Foreskin fibroblast (primary cell): ENCODE measurements at places on chromosomes 5 and 9.

DNA sequence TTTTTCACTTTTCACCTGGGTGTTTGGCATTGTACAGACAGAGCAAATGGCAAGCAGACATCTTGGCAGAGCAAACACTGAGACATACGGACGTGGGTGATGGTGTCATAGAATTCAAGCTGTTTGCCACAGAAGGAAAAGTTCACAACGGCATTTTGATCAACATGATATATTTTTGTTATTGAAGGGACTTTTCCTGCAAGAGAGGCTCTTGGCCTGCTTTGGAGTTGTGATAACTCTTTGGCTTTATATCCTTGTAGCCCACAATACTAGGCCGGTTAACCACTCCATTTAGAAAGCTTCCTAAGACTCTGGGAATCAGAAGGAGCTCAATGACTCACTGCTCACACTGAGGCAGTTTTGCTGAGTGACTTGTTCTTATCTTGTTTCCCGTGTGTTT, 1038.3 kb downstream of the TLE1 start:
- peak; percentile 22 for DNase-seq

- no peak for DNase-seq
These were observed 515.3 kb downstream of the TLE1 start for GRCh38 chr9:81174023-81174422.

DNA sequence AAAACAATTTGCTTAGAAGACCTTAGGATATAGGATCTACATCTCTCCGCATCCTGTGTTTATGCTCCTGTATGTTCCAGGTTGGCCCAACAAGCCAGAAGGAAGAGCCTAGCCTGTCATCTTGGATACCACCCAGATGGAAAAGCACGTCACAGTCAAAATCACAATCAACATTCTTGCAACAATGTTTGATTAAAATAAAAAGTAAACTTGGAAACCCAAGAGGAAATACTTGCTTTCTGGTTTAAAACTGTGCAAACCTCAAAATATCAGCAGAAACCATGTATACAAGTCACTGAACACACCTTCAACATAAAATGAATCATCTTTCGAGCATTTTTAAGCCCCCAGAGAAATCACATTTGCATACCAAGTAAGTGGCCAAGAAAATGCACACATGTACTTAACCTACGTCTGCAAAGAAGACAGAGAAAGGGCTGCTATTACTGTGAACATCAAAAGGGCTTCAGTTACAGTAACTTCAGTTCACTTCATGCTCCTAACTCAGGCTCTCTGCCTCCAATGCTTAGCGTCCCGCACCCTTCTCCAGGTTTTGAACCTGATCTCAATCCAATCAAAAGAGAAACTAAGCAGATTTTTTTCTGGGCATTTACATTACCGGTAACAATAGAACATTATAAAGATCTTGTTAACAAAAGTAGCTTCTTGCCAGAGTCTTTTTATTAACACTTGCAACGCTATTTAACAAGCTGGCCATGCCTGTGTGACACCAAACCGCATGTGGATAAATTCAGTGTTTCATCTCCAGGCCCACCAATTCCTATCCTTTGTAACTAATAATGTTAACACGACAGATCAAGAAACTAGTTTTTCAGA, 1.3 kb downstream of the ENC1 start:
- DNase-seq = no peak

DNA sequence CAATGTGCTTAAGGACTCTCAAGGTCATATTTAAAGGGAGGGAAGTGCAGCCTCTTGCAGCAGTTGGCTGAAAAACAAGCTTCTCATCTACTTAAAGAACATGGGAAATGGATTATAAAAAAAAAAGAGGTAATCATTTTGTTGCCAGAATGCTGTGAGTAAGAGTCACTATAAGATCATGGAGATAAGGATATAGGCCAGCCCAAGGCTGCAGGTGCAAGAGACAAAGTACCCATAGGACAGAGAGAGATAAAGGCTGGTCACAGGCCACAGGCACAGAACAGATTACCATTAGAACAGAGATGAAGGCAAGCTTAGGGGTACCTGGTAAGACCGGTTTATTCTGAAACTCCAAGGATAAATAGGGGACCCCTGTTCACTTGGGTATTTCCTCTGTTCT, 70.5 kb downstream of the CDKN2A start:
- DNase-seq = no peak

GRCh38 chr5:135851915-135852845, 17.7 kb downstream of the SLC25A48 start:
- DNase-seq = no peak

DNA sequence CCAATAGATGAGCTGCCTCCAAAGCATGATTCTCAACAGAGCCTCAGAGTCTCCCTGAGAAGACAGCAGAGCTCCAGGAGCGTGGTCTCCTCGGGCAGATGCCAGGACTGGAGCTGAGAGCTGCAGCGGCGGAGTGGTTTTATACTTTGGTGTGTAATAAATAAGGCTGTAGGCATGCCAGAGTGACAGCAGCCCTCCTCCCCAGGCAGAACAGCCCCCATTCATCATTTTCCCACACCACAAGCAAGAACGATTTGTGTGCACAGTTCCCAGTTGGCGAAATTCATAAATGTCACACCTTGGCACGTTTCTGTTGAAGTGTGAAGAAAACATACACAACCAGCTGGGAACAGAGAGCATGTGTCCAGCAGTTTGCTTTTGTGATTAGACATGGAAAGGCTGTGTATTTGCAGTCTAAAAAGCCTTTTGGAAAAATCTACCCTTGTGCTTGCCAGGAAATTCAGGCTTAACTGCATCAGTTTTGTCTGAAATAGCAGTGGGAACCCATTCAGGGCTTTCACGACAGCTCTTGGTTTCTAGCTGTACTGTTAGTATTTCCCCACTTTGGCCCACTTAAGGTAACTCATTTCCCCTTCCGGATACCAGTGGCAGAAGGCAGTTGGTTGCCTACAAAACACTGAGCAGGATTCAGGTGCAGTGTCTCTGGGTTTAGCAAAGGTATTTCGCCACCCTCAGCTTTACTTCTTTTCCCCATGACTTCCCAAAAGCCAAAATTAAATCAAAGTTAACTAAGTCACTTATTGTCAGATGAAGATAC, at the start of gene C1QTNF3:
Gene C1QTNF3 (minus strand): TSS at position 115 of the 778 bp plus-strand sequence. CDS start 88 bp downstream, at position 27.
- DNase-seq = no peak

GRCh38 chr5:442335-443238, at the start of gene EXOC3:
Gene EXOC3 (plus strand): TSS chr5:443176. CDS start chr5:446206, 3,030 bp downstream.
- DNase-seq = peak; percentile 76

DNA sequence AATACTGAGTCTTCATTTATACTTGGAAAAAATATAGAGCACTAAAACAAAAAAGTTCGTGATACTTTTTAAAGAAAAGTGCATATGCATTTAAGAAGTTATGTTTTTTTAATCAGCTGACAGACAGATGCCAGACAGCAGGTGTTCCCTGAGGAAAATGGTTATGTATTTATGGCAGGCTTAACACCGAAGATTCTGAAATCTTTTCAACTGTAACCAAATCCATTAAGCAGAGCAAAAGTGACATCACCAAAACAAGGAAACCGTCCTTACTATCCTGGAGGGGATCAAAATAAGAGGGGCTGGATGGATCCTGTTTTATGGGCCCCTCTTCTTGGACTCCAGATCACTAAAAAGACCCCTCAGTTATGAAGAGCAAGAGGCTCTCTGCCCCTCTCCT, 404.9 kb upstream of the ADAMTS16 start:
- DNase-seq = no peak

DNA sequence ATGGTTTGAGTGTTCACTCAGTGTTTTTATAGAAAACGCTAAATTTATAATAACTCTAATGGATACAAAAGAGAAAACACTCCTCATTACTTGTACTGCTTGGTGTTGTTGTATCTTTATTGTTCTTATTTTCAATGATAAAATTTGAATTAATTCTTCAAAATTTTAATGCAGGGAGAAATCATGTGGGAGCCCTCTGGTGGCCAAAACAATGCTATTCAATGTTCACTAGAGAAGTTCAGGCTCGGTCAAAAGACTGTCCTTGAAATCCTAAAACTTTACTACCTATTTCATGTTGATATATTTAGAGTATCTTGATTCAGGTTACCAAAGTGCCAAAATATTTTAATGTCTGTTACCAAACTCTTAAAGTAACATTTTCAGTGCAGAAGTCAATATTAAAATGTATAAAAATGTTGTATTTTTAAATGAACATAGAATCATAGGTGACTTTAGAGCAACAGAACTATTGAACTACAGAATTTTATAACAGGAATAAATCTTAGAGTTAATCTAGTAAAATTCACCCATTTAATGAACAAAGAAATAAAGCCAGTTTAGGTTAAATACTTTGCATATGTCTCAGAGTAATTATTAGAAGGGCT, 1259.8 kb downstream of the PTPRD start:
- no peak for DNase-seq

DNA sequence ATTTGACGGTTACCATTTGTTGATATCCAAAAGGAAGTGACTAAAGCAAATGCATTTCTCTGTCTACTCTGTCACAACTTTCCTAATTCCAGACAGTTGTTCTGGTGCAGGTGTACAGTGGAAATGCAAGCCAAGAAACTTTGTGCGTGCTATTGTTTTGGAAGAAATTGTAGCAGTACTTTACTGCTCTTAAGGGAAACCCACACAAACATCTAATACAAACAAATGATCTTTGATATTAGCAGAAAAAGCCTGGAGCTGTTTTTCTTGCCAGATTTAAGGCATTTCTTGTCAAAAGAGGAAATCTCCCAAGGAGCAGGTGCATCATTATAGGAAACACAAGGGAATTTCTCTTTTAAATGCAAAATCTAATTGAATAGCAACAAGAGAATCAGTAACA, 2.0 kb downstream of the SNCAIP start:
- no peak for DNase-seq

DNA sequence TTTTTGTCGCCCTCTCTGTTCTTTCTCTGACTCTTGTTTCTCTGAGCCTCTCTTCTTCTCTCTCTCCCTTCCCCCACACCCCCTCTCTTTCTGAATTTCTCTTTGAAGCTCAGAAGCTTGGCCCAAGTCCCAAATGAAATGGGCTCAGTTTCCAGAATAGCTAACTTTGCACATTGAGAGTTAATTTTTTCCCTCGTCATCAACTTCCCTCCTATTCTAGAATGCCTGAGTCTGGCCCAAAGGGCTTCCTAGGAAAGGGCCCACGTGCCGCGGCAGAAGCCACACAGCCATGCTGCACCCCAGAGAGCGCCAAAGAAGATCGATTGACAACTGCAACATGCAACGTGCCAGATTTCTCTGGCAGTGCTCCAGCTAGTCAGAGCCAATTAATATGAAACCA, 588.8 kb upstream of the KLF4 start:
- DNase-seq = no peak

- no peak for DNase-seq
These were observed 18.9 kb upstream of the TMEM250 start for GRCh38 chr9:136137321-136138265.

DNA sequence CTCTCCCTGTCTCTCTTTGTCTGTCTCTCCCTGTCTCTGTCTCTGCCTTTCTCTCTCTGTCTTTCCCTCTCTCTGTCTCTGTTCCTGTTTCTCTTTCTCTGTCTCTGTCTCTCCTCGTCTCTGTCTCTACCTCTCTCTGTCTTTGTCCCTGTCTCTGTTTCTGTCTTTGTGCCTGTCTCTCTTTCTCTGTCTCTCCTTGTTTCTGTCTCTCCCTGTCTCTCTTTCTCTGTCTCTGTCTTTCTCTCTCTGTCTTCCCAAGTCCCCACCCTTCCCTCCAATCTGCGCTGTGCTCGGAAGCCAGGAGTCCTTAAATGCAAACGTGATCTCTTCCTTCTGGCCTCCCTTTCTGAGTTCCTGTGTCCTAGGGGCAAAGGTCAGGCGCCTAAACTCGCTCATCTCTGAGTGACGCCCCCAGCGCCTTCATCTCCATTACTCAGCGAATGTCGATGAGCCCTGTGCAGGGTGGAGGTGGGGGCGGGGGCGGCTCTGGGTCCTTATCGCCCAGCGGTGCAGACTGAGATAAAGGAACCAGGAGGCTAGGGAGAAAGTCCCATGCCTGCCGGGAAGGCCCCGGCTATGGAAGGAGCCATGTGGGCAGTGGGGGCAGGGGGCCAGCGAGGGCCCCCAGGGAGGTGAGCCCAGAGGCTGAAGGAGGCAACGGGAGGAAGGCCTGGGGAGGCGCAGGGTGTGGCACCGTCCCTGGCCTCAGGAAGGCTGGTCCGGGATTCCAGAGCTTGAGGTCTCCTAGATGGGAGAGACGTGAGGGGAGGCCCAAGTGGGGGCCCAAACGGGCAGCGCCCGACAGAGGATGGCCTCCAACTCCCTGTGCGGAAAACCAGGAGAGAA, 1.5 kb upstream of the SLC6A19 start:
- DNase-seq = no peak

GRCh38 chr9:27638716-27639115, 65.4 kb upstream of the C9orf72 start:
- no peak for DNase-seq

- peak; percentile 58 for DNase-seq
These were observed 850 bp downstream of the RRAGA start for GRCh38 chr9:19049917-19050636.

DNA sequence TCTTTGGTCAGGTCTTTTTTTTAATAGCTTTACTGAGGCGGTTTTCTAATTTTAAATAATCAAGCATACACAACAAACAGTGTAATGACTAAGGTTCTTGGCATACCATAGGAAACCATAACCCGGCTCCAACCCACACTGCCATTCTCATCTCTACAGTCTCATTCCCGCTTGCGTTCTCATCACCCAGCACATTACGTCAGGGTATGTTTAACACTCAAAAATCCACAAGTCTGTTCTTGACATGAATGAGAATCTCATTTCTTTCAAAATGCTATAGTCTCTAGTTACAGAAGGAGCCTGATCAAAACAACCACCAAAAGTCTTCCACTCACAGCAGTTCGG, 505 bp downstream of the C5orf34 start:
- peak; percentile 78 for DNase-seq

- no peak for DNase-seq
These were observed 154.3 kb upstream of the PITX1 start for GRCh38 chr5:135188233-135188914.

GRCh38 chr9:13078164-13078563, 201.3 kb downstream of the MPDZ start:
- DNase-seq = no peak

- DNase-seq = no peak
These were observed 103.9 kb downstream of the ENC1 start for GRCh38 chr5:74536658-74537057.

DNA sequence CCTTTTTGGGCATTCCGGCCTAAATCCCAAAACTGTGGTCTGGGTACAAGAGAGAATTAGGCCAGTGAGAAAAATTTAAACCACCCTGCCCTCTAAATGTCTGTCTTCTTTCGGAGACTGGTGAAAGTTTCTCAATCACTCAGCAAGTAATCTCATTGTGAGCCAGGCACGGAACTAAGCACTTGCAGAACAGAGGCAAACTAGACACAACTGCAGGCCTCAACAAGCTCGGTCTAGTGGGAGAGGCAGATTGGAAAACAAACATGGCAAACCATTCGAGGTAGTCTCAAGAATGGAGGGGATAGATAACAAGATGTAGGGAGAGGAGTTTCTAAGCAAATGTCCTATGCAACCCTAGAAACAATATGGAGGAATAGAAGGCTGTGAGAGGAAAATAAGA, 8.9 kb upstream of the C5orf58 start:
- DNase-seq = no peak
